Hypothalamus (tissue), 51 donors: ENCODE measurements at places on chromosomes 3 and 15.

DNA sequence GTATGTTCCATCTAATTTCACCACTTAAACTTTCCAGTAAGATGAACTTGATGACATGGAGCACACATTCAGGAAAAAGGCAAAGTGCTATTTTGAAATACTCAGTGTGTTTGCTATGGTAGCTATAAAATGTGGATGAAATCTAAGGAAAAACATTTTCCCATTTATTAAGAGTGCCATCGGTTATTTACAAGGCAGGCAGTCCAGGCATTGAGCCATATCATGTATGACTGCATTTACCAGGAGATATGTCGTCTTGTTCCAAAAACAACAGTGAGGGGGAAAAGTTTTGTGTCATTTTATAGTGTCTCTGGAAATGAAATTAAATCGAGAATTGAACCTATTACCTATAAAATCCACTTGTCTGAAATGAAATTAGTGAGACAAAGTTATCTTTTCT lies 13.7 kb downstream of the ANXA2 start:
- no peak for DNase-seq

- DNase-seq = no peak
Observed at GRCh38 chr15:92112711-92113110, 259.2 kb downstream of the SLCO3A1 start.

DNA sequence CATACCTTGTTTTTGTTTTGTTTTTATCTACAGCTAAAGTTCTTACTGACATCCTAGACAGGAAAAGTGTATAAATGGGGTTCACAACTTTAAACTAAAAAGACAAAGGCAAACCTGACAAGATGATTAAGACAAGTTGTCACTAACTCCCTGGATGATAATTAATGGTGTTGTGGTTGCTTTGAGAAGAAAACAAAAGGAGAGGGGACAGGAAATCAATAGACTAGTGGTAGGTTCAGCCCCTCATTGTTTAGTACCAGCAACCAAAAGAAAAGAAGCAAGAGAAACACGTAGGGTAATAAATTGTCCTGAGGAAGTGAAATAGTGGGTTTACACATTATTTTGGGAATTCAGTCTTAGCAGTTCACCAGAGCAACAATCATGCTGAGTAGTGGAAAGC lies 78.8 kb downstream of the BFSP2 start:
- no peak for DNase-seq

- DNase-seq = no peak
Observed at GRCh38 chr3:100602506-100603444, 6.6 kb upstream of the ADGRG7 start.

GRCh38 chr3:20564966-20565365 lies 379.0 kb upstream of the SGO1 start:
- no peak for DNase-seq

- DNase-seq = no peak
Observed at GRCh38 chr3:162956711-162957110, 1460.1 kb downstream of the OTOL1 start.

DNA sequence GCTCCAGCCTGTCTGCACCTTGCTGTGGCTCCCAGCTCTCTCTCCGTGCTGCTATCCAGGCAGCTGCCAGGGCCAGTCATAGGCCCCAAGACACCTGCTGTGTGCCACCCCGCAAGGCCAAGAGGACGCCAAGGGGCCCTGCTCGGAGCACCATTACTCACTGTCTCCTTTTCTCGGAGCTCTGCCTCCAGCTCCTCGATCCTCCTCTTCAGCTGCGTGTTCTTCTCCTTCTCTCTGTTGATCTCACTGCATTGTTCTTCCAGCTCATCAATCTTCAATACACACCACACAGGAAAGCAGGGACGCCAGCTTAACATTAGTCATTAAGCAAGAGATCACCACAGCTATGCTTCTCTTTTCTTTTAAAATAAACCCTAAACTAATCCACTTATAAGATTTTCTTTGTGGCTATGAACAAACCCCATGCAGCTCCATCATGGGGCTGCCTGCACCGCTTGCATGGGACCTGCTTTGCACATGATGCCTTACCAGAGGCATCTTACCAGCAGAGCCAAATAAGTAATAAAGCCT lies 42.6 kb downstream of the WHAMM start:
- DNase-seq = no peak
